Activated T-helper 1 cell treated with anti-CD3 and anti-CD28 coated beads, Interleukin-2, amount 50 U/mL, for 16 hours (primary cell): ENCODE measurements at places on chromosomes 4 and X.

- no peak for DNase-seq
Observed at GRCh38 chr4:88162626-88163025, 4.2 kb upstream of the ABCG2 start.

- no peak for DNase-seq
Observed at GRCh38 chrX:37726346-37726745, 40.8 kb downstream of the XK start.

DNA sequence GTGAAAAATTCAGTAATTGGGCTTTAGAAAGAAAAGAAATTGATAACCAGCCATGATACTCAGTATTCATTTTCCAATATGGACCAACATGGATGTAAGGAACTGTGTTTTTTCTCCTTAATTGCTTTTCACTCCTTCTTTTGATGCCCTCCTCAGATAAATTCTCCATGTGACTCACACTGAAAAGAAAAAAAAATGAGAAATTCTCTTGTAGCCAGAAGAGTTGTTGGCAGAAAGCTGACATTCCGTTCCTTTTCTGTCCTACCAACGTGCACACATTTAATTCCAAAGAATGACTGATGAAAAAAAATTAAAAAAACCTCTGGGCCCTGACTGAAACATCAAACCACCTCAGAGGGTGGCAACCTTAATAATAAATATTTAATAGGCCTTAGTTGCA lies 153.1 kb downstream of the AMELX start:
- no peak for DNase-seq

DNA sequence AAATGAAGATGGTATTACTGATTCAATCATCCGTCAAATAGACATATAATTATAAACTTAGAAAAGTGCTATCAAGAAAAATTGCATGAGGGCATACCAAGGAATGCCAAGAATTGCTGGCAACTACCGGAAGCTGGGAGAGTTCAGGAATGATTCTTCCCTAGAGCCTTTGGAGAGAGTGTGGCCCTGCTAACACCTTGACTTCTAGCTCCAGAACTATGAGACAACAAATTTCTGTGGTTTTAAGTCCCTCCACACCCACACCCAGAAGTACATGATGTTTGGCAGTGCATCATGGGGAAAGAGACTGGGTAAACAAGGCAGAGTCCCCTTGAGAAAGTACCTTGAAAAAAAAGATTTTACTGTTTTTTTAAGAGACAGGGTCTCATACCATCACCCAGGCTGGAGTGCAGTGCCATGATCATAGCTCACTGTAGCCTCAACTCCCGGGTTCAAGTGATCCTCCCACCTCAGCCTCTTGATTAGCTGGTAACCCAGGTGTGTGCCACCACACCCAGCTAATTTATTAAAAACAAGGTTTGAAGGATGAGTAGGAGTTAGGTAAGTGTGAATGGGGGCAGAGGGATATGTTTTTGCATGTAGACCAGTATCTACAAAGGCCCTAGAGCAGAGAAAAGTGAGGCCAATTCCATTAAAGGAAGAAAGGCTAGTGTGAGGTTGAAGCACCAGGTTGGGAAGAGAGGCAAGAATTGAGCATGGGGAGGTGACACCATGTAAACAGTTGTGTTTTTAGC lies 53.1 kb downstream of the GSX2 start:
- DNase-seq, result no peak
